ENCODE measurements at places on chromosomes 12 and 14.

DNA sequence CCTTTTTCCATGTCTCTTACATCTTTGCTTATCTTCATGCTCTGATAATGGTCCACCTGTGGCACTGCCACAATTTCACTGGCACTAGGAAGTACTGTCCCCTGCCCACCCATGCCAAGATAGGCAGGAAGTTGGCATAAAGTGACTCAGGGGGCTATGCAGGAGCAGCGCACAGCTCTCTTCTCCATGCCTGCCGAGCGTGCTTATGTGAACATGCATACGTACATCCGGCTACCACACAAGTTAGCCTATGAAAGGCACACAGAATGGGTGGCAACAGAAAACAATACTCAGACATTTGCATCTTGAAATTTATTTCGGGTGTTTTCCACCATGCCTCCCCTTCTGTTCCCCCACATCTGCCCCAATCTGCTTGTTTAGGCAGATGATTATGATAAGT, 174.4 kb upstream of the GZMB start:
- no peak for DNase-seq

DNA sequence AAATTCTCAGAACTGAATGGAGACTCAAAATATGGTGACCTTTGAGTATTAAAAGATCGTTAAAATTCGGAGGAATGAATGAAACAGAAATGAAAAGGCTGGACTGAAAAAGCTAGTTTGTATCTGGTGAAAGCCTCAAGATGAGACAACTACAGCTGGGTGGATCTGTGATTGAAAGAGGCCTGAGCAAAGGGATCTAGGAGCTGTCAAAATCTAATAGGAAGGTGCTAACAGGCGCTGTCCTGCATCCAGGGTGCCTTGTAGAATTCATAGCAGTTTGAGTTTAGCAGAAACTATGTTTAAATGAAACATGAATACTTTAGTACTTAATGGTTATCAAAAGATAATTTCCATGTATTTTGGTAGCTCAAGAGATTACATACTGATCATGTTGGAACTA, 2.3 kb downstream of the YY1 start:
- DNase-seq = no peak

- no peak for DNase-seq
Measured at GRCh38 chr12:42145552-42146215, 1.0 kb upstream of the GXYLT1 start.

DNA sequence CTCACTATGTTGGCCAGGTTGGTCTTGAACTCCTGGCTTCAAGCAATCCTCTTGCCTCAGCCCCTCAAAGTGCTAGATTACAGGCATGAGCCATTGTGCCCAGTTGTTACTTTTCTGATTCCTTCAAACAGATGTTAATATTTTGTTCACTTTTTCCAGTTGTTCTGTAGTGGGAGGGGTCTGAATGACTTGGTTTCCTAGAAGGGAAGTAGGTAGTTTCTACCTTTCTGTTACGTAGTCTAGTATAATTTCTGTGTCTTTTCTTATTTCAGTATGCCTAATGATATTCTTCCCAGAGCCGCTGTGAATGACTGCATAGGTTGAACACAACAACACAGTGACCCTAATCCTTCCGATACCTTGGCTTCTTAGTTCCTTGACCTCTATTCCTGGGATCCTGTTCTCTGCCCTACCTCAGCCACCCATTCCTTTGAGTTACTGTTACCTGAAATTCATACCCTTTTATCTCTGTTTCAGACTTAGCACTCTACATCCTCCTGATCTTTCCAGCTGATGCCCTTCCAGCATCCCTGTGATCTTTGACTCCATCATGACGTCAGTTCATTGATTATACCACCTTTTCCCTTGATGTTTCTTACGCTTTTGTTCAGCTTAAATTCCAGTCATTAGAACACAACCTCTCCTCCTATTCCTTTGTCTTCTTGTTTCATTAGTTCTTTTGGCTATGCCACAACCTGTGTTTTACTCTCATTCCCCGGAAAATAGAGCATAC, 33.3 kb downstream of the RCOR1 start:
- DNase-seq = no peak

DNA sequence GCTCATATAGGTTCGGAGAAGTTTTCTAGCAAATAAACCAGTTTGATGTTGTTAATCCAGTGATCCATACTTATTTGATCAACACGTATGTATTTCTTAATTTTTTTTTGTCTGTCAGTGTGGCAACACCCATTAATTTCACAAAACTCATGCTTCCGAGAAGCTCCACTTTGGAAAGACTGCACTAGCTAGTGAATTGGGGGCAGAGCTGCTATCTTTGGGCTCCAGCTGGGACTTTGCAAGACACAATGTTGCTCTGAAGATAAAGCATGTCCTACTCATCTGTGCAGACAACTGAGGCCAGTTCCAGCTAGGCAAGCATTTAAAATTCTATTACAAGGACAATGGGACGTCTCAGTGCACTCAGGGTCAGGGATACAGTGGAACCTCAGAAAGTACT, 298.4 kb downstream of the NUAK1 start:
- DNase-seq = no peak

- DNase-seq = no peak
Measured at GRCh38 chr14:75322746-75323145, 44.1 kb downstream of the FOS start.

DNA sequence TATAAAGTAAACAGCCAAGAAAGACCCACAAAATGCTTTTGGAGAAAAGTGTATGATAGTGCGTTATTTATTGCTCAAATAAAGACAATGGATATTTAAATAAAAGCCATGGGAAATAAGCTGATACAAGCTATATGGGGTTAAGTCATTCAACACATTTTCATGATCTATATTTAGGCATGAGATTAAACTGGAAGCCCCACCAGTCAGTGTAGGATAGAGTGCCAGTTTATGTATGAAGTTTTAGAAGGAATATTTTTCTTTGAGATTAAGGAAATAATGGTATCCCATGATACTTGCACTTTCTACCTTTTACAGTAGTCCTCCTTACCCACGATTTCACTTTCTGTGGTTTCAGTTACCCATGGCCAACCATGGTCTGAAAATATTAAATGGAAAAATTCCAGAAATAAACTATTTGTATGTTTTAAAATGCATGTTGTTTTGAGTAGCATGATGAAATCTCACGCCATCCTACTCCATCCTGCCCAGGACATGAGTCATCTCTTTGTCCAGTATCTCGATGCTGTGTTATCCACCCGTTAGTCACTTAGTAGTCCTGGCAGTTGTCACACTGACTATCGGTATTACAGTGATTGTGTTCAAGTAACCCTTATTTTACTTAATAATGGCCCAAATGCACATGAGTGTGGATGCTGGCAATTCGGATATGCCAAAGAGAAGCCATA, 22.3 kb downstream of the SYT1 start:
- no peak for DNase-seq

GRCh38 chr12:46898152-46898931, 72.5 kb upstream of the SLC38A4 start:
- no peak for DNase-seq

DNA sequence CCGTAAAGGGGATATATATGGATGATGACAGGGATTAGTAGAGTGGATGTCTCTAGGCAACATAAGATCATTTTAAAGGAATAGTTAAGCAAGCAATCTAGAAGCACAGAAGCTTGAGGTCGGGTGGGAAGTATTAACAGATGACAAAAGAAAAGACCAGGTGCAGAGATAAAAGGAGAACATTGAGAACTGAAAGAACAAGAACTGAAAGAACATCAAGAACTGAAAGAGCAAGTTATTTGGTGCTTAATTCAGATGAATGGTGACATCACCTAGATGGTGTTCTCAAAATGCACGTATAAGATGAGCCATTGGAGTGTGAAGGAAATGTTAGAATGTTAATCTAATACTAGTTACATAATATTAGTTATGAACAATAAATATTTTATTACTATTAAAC, 224.0 kb upstream of the PDE3A start:
- no peak for DNase-seq

- DNase-seq = no peak
Measured at GRCh38 chr12:28110329-28110728, 79.9 kb upstream of the CCDC91 start.

GRCh38 chr12:86249276-86249675, 6.9 kb downstream of the MGAT4C start:
- DNase-seq = no peak

DNA sequence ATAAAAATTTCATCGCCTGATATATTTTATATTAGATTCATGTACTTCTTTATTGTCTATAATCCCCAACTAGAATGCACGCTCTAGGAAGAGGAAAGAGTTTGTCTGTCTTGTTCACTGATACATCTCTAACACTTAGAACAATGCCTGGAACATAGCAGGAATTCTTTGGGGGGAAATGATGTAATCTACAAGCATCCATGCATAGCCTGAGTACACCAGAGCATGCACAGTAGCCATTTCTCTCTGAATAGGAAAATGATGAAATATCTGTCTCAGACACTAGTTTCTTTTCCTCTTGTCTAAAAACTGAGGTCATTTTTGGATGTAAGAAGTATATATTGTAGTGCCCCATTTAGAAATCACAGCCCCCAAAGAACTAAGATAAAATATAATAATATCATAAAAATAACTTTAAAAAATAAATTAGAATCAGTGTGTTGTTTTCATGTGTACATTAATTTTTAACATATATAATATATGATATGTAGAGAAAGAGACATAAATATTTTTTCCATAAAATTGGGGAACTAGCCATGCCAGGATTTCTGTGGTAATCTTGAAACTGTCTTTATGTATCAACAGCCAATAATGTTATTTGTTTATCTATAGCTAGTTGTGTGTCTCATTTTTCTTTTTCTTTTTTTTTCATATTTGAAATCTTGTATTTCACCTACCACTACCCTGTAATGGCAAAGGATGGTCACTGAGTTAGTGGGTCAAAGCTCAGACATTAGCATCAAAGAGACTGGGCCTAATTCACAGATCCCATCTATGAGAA, 155.6 kb upstream of the TMCC3 start:
- peak; percentile 12 for DNase-seq

DNA sequence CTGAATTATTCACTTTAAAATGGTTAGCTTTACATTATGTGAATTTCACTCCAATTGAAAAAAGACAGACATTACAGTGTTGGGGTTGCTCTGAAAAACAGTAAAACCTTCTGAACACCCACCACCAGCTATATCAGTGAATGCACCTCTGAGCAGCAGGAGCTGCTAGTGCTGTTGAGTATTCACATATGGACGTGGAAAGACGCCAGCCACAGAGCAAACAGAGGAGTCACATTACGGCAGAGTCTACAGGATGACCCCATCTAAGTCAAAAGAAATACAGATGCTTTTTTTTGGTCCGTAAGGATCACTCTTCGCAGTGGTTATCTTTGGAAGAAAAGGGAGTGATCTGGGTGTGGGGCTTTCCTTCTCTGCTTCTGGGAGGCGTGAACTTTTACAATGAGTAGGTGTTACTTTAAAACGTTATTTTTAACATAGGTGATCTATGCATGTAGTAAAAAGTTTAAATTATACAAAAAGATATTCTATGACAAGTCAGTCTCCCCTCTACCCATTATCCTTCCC, 4.5 kb downstream of the HVCN1 start:
- DNase-seq = no peak

DNA sequence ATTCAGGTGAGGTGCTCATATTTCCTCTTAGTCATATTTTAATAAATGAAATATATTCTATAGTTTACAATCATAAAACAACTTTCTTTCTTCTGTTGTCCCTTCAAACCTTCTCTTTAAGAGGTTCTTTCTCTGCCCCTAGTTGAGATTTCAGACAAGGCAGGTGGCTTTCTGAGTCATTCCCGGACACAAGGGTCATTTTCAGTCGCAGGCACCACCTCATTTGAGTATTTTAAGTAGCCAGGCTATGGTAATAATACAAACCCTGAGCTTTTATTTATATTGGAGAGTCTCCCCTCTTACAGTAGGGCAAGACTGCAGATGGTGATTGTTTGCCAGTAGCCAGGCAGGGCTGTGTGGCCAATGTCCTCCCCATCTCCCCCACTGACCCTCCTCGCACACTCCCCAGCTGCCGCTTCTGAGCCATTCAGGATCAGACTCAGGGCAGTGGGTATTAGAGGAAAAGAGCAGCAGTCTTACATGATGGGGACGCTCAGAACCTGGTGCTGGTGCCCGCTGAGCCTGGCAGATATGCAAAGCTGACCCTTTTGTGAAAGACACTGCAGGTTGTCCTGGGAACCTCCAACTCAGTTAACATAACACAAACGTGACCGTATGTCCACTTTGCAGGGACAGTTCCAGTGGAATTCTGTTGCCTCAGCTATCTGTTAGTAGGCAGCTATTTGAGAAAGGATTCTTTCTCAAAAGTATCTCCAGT, 101.1 kb upstream of the BCL2L14 start:
- no peak for DNase-seq

GRCh38 chr14:50082308-50082742, 34.0 kb downstream of the VCPKMT start:
- no peak for DNase-seq

DNA sequence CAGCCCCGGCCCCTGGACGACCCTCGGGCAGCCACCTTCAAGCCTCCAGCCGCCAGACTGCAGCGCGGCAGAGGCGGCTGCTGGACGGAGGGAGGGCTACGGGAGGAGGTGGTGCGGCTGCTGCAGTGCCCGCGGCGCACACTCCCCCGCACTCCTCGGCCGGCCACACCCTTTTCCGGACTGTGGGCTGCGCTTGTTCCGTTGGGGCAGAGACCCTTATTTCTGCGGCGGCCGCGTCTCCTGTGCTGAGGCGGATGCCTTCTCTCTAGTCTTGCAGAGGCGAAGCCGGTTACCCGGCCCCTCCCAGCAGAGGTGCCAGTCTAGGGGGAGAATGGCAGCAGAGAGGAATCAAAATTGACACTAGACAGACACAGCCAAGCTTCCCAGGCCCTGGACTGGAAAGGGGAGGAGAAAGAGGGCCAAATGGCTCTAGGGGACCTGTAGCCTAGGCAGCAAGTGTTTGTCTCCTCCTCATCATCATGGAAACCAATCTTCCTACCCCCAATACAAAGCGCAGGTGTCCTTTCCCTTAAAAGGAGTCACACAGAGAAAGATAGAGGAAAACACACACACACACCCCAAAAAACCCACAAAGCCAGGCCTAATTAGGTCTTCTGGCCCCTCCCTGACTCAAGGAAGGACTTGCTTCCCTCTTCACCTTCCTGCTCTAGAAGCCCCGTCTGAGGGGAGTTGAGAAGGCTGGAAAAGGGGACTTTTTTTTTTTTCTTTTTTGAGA, 1.3 kb downstream of the ESYT1 start:
- DNase-seq = no peak

- no peak for DNase-seq
Measured at GRCh38 chr12:66662179-66662578, 16.7 kb downstream of the GRIP1 start.

GRCh38 chr14:60819575-60819974, 85.0 kb downstream of the MNAT1 start:
- DNase-seq = no peak

GRCh38 chr14:38286452-38286851, 30.6 kb upstream of the CLEC14A start:
- DNase-seq = no peak

DNA sequence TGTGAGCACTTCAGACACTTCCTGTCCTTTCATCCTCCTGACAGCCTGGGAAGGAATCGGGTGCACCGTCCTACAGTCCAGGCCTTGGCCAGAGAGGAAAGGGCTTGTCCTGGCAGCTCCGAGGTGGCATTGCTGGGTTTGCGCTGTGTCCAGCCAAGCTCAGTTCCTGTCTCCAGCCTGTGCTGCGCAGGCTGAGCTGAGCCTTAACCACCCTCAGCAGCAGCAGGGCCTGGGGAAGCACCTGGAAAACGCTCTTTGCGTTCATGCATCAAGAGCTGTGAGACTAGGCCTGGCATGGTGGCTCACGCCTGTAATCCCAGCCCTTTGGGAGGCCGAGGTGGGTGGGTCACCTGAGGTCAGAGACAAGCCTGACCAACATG, 33.7 kb upstream of the EML1 start:
- no peak for DNase-seq

Measured in BJ (cell line).